ENCODE measurements at places on chromosomes 11 and 22. TPM values are rescaled to one million over a fixed set of nuclear protein-coding genes. Genes with fewer than 3 reads are reported as not detected.

The RAG2 gene
- not detected for total RNA-seq

The SHISAL1 gene
- total RNA-seq, result 9.8 TPM

The PPP6R3 gene
- total RNA-seq, result 92.9 TPM

The ACR gene
- 2.6 TPM for total RNA-seq

The GRM5 gene
- 0.81 TPM for total RNA-seq

The MMP10 gene
- not detected for total RNA-seq

The SCGB2A2 gene
- total RNA-seq, result not detected

The NAALAD2 gene
- total RNA-seq, result 2.0 TPM

The APLNR gene
- total RNA-seq, result 14.6 TPM

The NCR3LG1 gene
- total RNA-seq, result 2.5 TPM

The OR2D2 gene
- total RNA-seq, result not detected

The SLC22A12 gene
- not detected for total RNA-seq
